ENCODE measurements at places on chromosomes 12 and 14.

- no peak for DNase-seq
Measured at GRCh38 chr14:93719256-93719655, 69.0 kb downstream of the PRIMA1 start.

DNA sequence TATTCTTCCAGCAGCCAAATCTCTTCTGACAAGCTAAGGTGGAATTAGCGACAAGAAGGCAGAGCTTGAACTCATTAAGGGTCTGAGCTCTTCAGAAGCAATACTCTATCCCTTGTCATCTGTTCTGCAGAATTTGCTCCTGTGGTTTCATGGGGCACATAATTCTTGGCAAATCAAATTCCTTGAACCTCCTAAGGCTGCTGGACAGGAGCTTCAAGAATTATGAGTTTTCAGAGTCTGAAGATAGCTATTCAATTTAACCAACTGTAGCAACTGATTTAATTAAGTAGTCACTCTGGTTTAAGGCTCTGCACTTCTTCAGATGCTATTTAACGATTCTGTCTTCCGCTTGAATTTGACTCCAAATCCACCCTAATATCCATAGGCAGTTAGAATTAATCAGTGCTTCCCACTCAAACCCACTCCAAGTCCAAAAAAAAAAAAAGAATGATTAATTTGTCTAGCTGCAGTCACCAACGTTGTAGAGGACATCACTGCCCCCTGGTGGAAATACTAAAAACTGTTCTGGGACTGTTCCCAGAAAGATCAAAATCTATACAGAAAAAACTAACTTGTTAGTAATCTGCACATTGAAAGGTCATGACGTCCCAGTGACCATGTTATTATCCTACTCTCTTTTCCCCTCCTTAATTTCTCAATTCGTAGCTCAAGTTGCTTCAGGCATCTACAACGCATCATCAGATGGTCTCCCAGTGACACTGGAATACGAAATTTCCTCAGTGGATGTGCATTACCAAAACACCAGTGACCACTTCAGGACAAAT, 169.9 kb downstream of the KIF21A start:
- no peak for DNase-seq

DNA sequence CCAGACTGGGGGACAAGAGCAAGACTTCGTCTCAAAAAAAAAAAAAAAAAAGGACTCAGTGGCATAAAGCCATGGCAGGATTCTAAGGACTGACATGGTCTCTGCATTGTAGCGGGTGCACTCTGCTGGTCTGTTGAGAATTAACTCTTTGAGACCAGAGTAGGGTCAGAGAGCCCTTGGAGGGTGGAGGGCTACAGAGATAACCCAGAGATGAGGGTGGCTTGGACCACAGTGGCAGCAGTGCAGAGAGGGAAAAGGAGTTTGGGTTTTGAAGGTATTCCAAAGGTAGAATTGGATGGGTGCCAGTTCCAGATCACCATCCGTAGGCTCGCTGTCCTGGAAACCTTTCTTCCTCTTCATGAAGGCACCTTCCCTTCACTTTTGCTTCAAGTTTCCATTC, 14.3 kb upstream of the DYNC1H1 start:
- no peak for DNase-seq

- no peak for DNase-seq
Measured at GRCh38 chr12:26252946-26253345, 57.6 kb downstream of the SSPN start.

DNA sequence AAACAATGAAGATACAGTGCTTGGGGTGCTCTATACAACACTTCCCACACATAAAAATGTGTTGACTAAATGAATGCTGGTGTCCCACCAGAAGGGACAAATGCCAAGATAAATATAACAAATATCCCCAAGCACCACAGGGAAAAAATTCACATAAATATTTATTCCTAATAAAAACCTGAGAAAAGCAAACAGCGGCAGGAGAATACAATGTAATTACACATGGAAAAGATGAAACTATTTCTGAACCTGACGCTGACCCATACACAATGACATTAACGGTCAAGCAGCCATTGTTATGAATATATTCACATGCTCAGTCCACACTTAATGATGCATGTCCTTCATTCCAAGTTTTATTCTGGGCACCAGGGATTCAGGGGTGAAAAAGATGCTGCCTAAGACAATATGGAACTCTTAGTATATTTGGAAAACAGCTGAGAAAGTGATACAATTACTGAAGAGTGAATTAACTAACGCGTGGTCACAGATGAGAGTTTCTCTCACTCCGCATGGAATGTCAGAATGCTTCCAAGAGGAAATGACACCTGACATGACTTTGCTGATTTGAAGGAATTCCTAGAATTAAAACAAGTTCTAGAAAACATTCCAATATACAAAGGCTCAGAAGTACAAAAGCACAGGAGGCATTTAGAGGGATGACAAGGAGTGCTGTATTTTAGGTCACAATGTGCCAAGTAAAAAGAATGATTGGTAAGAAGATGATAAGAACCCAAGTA, 27.9 kb upstream of the PTPRR start:
- no peak for DNase-seq

DNA sequence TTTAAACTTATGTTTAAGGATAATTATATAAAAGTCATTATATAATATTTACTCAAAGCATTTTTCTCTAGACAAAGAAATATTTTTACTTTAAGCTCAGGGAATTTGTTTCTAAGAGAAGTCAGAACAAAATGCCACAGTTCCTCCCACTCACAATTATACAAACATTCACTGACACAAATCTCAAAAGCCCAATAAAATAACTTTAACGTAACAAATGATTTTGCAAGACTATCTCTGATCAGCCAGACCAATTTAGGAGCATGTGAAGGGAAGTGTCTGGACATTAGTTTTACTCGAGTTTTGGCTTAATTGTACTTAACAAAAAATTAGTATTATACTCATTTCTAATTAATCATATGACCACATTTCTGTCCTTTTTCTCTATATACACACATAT, 41.2 kb downstream of the COCH start:
- no peak for DNase-seq

- DNase-seq = no peak
Measured at GRCh38 chr14:64208981-64209380, 85.2 kb downstream of the ESR2 start.

GRCh38 chr12:53204351-53204750, 2.7 kb downstream of the ITGB7 start:
- no peak for DNase-seq

DNA sequence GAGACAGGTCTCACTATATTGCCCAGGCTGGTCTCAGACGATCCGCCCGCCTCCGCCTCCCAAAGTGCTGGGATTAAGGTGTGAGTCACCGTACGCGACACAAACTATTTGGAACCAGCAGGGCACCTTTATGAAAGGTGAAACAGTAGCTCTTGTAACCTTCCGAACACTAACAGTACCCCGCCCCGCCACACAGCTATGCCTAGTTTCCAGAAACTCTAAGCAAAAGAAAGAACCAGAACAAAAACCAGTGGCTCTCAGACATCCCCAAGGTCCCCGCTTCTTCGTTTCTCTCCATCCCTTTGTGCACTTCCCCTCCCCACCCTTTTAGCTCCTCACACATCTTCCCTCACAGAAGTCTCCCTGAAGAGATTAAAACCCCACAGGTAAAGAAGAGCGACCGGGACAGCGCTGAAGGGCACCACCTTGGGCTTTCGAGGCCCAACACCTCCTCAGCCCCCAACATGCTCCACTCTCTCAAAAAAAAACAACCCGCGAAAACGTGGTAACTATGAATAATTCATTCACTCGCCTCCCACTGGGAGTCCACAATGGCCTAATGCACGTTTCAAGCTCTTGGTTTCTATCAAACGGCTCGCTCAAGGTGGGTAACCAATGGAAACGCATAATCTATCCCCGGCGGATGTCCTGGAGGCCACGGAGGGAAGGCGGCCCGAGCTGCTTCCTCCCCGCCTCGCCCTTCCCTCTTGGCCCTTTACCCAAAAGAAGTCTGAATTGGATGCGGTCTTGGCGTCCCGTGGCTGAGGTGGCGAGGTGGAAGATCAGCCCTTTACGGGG, 877 bp downstream of the BAG5 start:
- no peak for DNase-seq

DNA sequence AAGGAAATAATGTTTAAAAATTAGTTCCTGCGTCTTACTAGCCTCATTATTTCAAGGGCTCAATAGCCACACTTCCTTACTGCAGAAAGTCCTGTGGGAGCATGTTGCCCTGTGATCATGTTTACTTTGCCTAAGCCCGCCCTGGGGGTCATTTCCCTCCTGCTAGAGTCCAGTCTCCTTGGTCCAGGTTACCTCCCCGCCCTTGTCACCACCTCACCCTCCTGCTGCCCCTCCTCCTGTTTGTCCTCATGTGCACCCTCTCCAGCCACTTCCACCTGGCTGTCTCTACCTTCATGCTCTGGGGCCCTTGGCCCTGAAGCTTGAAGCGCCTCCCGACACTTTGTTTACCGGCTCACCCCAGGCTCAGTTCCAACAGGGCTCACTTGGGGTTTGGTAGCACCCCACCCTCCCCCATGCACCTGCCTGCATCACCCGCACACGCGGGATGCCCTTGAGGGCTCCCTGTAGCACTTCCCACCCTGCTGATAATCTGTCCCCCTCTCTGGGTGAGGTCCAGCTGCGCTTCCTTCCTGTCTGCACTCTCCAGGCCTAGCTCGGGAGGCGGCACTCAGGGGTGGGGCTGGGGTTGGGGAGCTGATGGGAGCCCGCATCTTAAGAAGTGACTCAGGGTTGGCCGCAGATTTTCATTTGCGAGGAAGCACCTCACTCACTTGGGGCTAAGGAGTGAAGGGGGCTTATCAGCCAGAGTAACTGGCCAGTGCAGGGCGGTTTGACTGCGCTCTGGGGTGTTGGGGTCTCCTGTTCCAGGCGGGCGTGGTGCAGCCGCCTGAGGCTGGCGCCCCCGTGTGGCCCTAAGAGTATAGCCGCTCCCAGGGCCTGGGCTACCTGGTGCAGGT, 40.1 kb downstream of the SMIM41 start:
- DNase-seq = no peak

DNA sequence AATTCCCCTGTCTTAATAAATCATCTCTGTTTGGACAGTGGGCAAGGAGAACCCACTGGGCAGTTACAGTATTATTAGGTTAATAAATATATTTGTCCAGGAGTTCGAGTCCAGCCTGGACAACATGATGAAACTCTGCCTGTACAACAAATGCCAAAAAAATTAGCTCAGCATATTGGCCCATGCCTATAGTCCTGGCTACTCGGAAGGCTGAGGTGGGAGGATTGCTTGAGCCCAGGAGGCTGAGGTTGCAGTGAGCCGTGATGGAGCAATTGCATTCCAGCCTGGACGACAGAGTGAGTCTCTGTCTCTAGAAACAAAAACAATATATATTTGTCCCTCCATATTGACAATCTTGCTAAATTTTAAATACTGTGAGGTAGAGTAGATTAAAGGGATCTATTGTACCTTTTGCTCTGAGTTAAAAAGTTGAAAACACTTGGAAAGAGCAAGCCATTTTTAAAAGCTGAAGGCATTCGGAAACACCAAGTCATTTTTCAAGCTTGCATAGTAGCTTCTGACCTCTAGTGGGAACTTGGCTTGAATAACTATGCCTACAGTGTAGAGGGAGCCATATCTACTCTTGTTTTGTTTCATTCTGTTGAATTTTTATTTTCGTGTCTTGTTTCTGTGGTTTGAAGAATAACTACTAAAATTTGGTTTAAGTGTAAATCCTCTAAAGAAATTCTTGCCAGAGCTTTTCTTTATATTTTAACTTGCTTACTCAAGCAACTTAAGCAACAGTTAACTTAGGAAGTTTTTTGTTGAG, 14.6 kb upstream of the EEA1 start:
- no peak for DNase-seq

- DNase-seq = no peak
Measured at GRCh38 chr12:34264110-34264509, 241.8 kb downstream of the ALG10 start.

- DNase-seq = no peak
Measured at GRCh38 chr14:73325630-73326299, 88.5 kb downstream of the PAPLN start.

DNA sequence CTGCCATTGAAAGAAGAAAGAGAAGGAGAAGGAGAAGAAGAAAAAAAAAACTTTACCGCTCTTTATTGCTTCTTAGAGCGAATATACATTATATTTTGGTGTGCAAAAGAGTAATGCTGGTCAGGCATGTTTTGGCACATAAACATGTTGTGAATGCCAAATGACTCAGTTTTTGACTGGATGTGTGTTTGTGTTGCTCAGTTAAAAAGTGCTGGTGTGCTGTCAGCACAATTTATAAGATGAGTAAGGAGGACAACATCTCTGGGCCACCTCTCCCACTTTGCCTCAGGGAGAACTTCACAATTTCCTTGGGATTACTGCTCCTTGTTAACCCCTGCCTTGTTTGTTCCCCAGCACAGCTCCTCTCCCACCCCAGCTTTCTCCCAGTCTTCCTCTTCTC, 584.8 kb downstream of the ETNK1 start:
- no peak for DNase-seq

DNA sequence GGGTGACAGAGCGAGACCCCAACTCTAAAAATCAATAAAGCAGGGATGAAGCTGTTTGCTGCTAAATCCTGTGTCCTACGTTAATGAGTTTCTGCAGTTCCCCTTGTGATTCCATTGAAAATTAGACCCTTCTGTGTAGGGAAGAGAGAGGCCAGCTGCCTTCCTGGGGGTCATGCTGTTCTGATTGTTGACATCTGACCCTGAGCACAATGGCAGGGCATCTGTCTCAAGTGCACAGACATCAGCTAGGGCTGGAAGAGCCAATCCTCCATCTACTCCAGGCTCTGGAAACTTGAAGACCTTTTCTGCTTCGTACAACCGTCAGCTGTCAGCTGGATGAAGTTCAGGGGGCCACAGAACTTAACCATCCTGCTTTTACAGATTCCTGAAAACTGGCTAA, 10.1 kb downstream of the FBXL14 start:
- no peak for DNase-seq

DNA sequence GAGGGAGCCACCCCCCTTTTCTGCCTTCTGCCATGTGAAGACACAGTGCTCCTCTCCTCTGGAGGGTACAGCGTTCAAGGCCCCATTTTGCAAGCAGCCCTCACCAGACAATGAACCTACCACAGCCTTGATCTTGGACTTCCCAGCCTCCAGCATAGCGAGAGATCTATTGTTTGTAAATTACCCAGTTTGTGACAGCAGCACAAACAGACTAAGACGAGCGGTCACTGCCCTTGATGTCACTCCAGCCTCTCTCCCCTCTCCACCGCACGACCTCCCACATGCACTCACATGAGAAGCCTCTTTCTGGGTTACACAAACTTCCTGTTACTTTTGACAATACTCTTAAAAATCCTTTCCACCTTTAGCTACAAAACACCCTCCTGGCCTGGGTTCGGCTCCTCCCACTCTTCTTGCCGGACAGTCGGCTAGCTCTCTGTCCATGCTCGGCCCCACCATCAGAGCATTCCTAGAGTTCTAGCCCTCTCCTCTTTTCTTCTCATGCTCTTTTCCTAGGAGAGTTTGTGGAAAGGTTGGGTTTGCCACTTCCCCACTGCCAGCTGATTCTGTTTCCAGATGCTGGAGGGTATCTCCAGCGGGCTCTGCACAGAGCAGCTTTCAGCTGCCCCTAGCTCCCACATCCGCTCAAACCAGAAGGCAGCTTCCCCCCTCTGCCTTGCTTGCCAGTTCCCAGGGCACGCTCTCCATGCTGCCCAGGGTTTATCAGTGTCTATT, 124.3 kb downstream of the FOXN3 start:
- no peak for DNase-seq

Measured in central memory CD8-positive, alpha-beta T cell (primary cell).